ENCODE measurements at places on chromosomes 13 and 19. TPM values are rescaled to one million over a fixed set of nuclear protein-coding genes. Genes with fewer than 3 reads are reported as not detected.

GRCh38 chr19:38781058-38781457 is 7.7 kb upstream of the LGALS7 start:
- H3K4me1 ChIP-seq: no peaks in the 10 kb centered on the region
- DNase-seq: no peak
- no peaks in the 10 kb centered on the region for H3K27me3 ChIP-seq
- no peak overlapping the region for H3K4me3 ChIP-seq
- H3K36me3 ChIP-seq: no peaks in the 10 kb centered on the region

- no peaks in the 10 kb centered on the region for H3K36me3 ChIP-seq
- DNase-seq: no peak
- peaks cover 4% of the 10 kb centered on the region for H3K4me1 ChIP-seq
- H3K27me3 ChIP-seq: no peaks in the 10 kb centered on the region
These were observed 91.2 kb downstream of the GGACT start for GRCh38 chr13:100497389-100497788.

DNA sequence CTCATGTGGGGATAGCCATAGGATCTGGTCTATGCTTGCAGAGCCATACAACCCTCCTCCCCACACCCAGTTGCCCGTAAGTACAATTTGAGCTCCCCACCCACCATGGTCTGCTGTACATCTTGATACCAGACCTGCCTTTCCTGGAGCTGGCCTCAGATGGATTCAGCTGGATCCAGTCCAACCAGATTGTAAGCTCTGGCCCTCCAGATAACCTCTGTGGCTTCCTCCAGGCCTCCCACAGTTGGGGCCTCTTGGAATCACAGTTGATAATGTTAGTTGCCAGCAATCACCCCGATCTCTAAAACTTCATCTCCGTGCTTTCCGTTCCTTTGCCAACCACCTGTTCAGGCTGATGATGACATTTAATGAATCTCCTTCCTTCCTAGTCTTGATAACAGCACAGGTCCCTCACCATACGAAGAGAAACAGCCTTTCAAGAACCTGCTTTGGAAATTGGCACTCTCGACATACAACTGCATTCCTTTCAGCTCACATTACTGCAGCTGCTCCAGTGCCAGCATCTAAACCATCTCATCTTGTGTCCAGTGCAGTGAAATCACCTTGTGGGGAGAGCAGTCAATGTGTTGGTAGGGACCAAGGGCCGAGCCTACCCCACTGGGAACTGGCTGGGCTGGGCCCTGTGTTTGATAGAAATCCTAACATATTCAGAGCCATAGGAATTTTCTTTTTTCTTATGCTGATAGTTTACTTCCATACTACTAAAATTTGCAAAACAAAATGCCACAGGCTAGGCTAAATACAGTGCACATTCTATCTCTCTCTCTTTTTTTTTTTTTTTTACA is 15.1 kb upstream of the FOXO1 start:
- no peak for DNase-seq
- no peaks in the 10 kb centered on the region for H3K36me3 ChIP-seq
- H3K27ac ChIP-seq: no peak overlapping the region
- H3K27me3 ChIP-seq: no peaks in the 10 kb centered on the region

- H3K4me3 ChIP-seq: no peak overlapping the region
- no peaks in the 10 kb centered on the region for H3K36me3 ChIP-seq
- H3K4me1 ChIP-seq: peaks cover 6% of the 10 kb centered on the region
- H3K27ac ChIP-seq: no peak overlapping the region
These were observed 116.0 kb downstream of the SOX1 start for GRCh38 chr13:112182846-112183531.

DNA sequence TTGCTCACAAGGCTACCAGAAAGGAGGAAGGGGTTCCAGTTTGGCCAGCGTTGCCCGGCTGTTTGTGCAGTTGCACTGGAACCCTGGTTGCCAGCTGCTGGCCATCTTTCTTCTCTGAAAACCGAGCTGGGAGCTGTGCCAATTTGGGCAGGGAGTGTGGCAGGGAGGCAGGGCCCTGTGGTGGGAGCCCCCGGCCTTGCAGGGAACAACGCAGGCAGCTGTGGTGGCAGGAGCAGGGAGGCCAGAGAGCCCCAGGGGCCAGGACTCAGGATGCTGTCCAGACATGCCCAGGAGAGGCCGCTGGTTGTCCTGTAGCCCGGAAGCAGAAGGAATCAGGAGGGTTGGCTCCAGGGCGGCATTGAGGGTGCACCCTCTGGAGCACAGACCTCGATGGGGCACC is 4.8 kb downstream of the KMT5C start:
- no peak for DNase-seq
- H3K27ac ChIP-seq: no peak overlapping the region
- peaks cover 28% of the 10 kb centered on the region for H3K4me1 ChIP-seq
- no peak overlapping the region for H3K4me3 ChIP-seq
- no peaks in the 10 kb centered on the region for H3K36me3 ChIP-seq

DNA sequence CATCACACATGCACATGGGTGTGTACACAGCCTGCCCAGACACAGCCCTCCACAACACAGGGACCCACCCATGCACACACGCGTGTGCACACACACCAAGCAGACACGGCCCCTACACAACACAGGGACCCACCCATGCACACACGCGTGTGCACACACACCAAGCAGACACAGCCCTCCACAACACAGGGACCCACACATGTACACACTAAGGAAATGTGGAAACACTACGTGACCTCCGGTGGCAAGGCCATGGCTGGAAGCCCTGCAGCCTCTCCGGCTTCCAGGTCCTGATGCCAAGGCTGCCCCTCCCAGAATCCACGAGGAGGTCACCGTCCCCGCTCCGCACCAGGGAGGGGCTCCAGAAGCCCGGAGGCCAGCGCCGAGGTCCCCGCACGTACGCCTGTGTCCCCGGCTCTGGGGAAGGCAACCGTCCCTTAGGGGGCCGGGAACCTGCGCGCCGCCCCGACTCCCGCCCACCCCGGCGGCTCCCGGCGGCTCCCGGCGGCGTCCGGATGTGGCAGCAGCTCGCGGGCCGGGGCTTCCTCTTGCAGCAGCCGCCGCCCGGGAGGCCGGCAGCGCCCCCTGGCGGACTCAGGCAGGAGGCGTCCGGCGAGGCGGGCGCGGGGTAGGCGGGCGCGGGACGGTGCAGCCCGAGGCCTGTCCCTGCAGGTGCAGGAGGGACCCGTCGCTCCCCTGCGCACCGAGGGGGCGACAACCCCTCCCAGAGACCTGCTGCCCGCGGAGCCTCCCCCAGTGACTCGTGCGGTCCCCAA is 29.8 kb upstream of the GRTP1 start:
- H3K4me3 ChIP-seq: peak overlapping the region; percentile 53
- peak; percentile 94 for DNase-seq
- H3K4me1 ChIP-seq: peaks cover 8% of the 10 kb centered on the region
- H3K27ac ChIP-seq: no peak overlapping the region

DNA sequence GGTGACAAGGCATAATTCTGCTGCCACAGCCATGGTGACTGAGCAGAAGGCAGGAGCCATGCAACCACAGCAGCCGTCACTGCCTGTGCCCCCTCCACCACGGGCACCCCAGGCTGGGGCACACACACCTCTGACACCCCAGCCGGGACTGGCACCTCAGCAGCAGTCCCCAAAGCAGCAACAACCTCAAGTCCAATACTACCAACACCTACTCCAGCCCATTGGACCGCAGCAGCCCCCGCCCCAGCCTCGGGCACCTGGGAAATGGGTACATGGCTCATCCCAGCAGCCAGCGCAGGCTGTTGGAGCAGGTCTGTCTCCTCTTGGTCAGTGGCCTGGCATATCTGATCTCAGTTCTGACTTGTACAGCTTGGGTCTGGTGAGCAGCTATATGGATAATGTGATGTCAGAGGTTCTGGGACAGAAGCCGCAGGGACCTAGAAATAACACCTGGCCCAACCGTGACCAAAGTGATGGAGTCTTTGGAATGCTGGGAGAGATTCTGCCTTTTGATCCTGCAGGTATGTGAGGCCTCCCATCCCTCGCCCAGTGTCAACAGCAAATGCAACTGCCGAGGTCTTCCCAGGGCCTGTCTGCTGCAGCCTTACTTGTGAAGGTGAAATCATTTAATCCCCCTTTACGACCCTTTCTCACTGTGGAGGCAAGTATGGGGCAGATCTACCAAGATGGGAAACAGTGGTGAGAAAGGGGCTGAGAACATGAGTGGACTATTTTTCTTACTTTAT is 22.9 kb upstream of the GPI start:
- DNase-seq: no peak
- no peak overlapping the region for H3K4me3 ChIP-seq
- H3K27ac ChIP-seq: no peak overlapping the region
- H3K4me1 ChIP-seq: no peaks in the 10 kb centered on the region

DNA sequence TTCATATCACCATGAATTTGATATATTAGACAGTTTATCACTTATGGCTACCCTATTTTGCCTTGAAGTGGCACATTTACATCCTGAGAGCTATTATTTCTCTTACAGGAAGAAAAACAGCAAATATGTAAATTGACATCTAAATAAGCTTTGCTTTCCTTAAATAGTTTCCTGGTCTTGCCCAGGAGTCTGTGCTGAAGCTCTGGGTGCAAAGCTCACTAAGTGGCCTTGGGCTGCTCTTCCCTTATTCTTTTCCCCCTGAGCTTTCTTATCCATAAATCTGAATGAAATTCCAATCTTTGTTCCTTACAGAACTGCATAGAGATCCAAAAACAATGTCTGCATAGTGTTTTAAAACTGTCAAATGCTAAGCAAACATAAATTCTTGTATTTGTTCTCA is 56.3 kb downstream of the TNFSF13B start:
- H3K27ac ChIP-seq: no peak overlapping the region
- DNase-seq: no peak
- no peaks in the 10 kb centered on the region for H3K4me1 ChIP-seq
- no peak overlapping the region for H3K4me3 ChIP-seq

DNA sequence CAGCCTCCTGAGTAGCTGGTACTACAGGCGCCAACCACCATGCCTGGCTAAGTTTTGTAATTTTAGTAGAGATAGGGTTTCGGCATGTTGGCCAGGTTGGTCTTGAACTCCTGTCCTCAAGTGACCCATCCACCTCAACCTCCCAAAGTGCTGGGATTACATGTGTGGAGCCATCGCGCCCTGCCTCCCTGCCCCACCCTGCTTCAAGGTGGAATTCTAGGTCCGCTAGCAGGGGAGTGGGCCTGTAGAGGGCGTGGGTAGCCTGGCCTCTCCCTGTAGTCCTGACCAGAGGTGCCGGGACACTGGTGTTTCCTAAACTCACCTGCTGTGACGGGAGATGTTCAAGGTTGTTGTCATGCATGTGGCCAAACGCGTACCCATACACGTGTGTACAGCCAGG is 398 bp downstream of the SLC25A41 start:
- no peaks in the 10 kb centered on the region for H3K4me1 ChIP-seq
- H3K36me3 ChIP-seq: no peaks in the 10 kb centered on the region
- no peak overlapping the region for H3K27ac ChIP-seq
- H3K27me3 ChIP-seq: peaks cover 13% of the 10 kb centered on the region

DNA sequence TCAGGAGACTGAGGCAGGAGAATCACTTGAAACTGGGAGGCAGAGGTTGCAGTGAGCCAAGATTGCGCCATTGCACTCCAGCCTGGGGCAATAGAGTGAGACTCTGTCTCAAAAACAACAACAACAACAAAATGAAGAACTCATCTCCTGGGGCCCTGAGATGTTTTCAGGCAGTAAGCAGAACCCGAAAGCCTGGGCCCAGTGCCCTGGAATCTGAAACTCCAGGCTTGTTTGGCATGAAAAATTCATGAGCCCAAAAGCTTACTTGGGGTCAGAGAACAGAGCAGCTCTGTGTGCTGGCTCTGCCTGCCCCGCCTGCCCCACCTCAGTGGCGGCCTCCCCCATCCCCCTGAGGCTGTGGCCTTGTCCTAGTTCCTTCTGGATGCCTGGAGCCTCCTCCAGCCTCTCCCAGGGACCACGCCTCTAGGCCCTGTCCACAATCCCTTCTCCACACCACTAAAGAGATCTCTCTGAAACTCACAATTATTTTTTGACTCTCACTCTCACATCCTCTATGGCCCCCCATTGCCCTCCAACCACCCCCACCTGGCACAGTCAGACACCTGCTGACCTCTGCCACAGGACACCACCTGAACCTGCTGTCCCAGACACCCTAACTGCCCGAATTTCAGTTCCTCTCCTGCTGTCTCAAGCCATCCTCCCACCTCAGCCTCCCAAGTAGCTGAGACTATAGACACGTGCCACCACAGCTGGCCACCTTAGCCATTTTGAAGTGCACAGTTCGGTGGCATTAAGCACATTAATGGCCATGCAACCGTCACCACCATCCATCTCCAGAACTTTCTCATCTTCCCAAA is 6.9 kb upstream of the AP1M2 start:
- H3K4me3 ChIP-seq: no peak overlapping the region
- H3K27ac ChIP-seq: no peak overlapping the region
- no peaks in the 10 kb centered on the region for H3K36me3 ChIP-seq
- DNase-seq: no peak
- H3K27me3 ChIP-seq: no peaks in the 10 kb centered on the region
- H3K4me1 ChIP-seq: no peaks in the 10 kb centered on the region

DNA sequence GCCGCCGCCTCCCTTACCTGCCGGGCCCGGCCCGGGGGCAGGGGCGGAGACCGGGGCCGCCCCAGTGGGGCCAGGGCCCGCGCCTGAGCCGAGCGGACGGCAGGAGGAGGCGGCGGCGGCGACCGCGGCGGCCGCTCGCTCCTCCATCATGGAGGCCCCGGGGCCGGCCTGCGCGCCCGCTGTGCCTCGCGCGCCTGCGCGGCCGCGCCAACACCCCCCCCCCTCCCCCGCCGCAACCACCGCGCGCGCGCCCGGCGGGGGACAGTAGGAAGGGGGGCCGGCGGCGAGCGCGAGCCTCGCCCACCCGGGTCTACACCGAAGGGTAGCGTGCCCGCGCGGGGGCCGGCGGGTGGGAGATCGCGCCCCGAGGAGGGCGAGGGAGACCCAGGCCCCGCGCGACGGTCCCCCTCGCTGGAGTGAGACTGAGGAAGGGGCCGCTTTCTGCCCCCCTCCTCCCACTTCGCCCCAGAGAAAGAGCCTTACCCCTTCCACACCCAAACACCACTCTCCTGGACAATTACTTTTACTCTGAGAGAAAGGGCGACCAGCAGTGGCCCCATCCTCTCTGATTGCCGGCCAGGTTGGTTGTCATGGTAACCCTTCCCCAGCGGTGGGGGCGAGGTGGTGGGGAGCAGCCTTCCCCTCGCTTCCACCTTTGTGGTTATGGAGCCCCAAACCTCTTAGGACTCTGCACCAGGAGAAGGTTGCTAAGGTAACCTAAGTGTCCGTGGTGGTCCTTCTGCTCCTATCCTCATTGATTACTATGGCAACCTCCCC is at the start of gene STRN4:
Gene STRN4, minus strand, starts transcription at position 170 of the 777 bp plus-strand sequence. Its CDS starts 20 bp downstream, at position 150.
- peaks cover 10% of the 10 kb centered on the region for H3K4me1 ChIP-seq
- DNase-seq: peak; percentile 88
- no peak within 1 kb of the TSS for H3K27ac ChIP-seq
- peak within 1 kb of the TSS; percentile 100 for H3K4me3 ChIP-seq

DNA sequence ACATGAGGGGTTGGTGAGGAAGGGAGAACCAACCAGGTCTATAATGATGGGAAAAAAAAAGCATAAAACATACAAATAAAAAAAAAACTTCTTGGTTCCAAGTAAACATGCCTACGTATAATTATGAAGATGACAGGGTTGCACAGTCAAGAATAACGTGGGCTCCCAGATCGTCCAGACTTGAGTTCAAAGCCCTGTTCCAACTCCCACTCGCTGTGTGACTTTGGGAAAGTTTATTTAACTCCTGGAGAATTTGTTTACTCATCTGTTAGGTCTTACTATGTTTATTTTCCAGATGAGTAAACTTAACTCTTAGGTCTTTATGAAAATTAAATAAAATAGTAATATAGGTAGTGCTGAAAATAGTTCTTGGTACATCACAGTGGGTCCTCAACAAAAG is 13.8 kb downstream of the STARD13 start:
- H3K27me3 ChIP-seq: no peaks in the 10 kb centered on the region
- H3K36me3 ChIP-seq: no peaks in the 10 kb centered on the region
- no peak overlapping the region for H3K4me3 ChIP-seq
- no peak overlapping the region for H3K27ac ChIP-seq

ZNF491 gene
- 6.0 TPM for total RNA-seq

GARIN5A gene
- total RNA-seq: 8.4 TPM

ATP4B gene
- not detected for total RNA-seq

TUBA3C gene
- not detected for total RNA-seq

CEACAM16 gene
- total RNA-seq: not detected
